ENCODE measurements at places on chromosomes 16 and 17.

- DNase-seq, result peak; percentile 90
Measured at GRCh38 chr17:32491371-32492263, 4.8 kb downstream of the CDK5R1 start.

GRCh38 chr16:56658327-56658875 lies 642 bp downstream of the MT1F start:
- no peak for DNase-seq

DNA sequence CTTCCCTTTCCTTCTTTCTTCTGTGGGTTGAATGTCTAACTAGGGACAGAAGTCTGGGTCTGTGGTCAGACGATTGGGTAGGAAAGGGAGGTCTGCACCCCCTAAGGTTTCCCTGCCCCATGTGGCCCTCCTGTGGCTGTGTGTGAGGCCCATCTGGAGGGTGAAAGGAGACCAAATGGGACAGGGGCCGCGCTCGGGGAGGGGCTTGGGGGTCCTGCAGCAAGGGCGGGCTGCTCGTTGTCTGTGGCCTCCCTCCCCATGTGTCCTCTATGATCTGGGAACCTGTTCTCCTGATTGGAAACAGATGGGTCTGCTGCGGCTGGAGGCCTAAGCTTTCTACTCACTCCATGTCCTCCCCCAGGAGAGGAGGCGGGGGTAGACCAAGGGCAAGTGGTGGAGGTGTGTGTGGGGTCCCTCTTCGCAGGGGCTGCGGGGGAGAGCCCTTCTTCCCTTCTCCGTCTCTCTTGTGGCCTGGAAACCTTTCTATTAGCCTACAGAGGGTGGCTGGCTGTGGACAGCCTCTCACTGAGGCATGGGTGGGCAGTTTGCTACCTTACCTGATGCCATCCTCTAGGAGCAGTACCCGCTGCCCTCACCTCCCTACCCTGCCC lies 18.6 kb downstream of the IGFBP4 start:
- peak; percentile 42 for DNase-seq

DNA sequence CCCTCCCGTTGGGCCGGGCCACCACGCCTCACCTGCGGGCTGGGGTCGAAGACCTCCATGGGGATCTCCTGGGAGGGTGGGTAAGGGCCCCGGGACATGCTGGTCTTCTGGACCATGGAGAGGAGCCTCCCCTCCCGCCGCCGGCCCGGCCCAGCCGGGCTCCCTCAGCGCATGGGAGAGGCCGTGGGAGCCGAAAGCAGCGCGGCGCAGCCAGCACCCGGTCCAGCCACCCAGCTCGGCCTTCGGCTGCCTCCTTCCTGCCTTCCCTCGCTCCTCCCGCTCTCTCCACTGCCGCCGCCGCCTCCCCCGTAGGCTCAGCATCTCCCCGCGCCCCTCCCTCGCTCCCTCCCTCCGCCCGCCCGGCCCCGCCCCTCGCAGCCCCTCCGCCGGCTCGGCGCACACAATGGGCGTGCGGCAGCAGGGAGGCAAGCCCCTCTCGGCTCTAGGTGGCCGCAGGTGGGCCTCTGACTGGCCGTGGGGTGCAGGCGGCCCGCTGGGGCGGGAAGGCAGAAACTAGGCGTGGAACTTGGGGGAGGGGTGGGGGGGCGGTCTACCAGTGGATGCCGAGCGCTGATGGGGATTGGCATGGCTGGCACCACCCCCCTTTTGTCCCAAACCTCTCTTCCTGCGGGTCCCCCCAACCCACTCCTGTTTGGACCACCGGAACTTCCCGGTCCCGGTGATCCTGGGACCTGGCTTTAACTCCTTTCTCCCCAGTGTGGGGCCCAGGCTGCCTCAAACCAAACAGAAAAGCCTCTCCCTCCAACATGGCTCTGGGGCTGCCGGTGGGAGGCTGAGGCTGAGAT lies at the start of gene CACNB1:
Gene CACNB1 (minus strand): TSS at position 290 of the 806 bp plus-strand sequence. CDS start 174 bp downstream, at position 116.
- peak; percentile 89 for DNase-seq

- DNase-seq, result no peak
Measured at GRCh38 chr17:4479340-4479981, 19.2 kb upstream of the SPNS2 start.

GRCh38 chr17:65277576-65277975 lies 140.4 kb downstream of the RGS9 start:
- DNase-seq, result no peak

DNA sequence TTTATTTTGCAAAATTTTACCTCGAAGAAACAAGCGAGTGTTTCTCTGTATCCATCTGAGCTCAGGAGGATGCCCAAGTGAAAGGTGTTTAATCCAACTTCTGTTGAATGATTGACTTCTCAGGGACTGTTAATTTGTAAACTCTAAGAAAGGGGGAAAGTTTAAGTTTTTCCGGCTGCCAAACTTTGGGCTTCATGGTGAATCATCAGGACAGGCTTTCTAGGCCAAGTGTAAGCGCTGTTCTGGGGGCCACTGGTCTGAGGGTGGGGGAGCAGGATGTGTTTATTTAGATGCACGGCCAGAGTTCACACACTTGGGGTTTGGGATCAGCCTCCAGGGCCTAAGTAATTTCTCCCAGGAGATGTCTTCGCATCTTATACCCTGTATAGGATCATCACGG lies 110.4 kb downstream of the PITPNC1 start:
- DNase-seq, result no peak

- DNase-seq, result no peak
Measured at GRCh38 chr17:44959821-44960531, 8.1 kb downstream of the C1QL1 start.

- no peak for DNase-seq
Measured at GRCh38 chr16:66521951-66522771, 27.8 kb downstream of the TK2 start.

DNA sequence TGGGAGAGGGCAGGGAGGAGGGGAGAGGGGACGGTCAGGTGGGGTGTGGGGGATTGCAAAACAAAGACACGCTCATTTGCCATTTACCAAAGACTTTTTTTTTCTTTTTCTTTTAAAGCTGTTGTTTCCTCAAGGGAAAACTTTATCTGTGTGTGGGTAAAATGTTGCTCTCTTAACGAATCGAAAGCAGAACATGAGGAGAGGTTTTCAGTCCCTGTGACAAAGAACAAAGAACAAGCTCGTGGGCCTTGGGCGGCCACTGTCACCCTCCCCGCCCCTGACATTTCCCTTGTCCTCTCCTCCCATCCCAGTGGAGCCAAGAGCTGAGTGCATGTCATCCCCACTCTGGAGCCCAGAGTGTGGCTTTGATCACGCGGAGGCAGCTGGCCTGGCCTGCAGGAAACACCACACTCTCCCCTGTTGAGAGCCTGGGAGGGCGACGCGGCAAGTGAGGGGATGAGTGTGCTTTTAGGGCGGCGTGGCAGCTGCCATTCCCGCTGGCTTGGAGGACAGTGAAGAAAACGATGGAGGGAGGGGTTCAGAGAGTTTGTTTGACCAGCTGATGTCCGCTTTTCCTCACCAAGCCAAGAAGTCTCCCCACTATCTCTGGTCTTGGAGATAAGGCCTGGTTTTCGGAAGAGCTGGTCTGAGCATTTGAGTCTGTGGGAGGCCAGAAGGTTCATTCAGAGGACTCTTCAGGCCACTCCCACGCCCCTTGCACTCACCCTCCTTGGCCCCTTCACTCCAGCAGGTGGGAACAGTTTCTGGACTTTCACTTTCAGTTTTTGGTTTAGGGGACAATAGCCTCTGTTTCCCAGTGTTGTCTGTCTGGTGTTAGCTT lies 11.4 kb downstream of the CCR7 start:
- DNase-seq, result peak; percentile 15

DNA sequence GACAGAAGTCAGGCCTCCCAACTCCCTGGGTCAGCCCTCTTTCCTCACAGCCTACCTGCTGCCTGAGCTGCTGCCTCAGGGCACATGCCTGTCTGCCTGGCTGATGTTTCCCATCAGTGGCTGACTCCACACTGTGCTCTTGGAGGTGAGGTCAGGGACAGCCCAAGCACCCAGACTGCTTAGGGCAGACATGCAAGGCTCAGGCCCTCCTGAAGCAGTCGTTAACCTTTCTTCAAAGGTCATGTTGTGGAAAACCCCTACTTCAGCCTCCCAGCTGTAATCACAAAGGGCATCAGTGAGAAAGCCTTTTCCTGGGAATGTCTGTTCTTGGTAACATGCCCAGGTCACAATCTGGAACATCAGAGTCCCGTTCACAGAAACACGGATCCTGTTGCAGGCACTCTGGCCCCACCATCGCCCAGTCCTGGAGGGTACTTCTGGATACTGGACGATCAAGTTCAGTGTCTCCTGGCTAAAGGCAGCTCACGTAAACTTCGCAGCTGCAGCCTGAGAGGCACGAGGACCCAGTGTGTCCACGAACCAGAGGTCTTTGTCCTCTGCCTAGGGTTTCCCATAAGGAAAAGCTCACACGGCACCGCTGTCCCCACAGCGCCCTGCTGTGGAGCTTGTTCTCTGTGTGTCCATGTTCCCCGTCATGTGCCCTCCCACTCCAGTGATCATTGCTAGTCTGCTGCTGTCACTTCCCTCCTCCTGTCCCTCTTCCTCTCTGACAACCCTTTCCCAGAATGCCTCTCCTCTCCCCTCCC lies 54.9 kb downstream of the GNAO1 start:
- no peak for DNase-seq

GRCh38 chr17:64653985-64654355 lies 8.1 kb downstream of the SMURF2 start:
- no peak for DNase-seq

- peak; percentile 30 for DNase-seq
Measured at GRCh38 chr16:56269811-56270684, 78.8 kb downstream of the GNAO1 start.

- no peak for DNase-seq
Measured at GRCh38 chr17:9521062-9521461, 54.6 kb downstream of the STX8 start.

- peak; percentile 42 for DNase-seq
Measured at GRCh38 chr17:64707050-64707591, 45.0 kb upstream of the SMURF2 start.

- peak; percentile 59 for DNase-seq
Measured at GRCh38 chr17:78883533-78884131, 19.4 kb downstream of the CEP295NL start.

DNA sequence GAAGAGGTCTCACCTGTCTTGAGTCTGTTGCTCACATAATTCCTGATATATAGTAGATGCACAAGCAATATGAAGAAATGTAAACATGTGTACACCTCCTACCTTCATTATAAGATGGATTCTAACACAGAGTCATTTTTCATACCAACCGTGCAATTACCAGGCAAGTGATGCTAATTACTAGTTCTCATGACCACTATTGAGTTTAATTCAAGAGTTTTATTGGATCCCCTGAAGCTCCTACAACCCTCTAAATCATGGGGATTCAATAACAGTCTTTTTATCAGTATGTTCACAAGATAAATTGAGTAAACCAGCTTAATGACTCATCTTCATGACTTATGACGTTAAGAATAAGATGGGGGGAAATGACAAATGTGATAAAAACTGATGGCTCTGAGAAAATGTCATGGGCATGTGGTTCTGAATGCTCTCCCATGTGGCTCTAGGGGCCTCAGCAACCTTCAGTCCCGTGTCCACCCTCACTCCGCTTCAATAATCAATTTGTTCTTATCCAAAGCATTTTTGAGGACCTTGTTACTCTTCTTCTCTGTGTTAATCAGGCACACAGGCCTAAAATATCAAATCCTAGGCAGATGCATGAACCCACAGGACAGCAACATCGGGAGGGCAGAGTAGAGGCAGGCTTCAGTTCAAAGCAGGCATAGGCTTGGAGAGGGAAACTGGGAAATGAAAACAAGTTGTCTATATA lies 42.8 kb downstream of the PRAC1 start:
- no peak for DNase-seq

- peak; percentile 64 for DNase-seq
Measured at GRCh38 chr17:181245-182049, at the start of gene DOC2B. Gene DOC2B (minus strand): TSS chr17:181650. CDS start chr17:181479, 171 bp downstream.

- no peak for DNase-seq
Measured at GRCh38 chr16:72389791-72390190, 217.8 kb upstream of the PMFBP1 start.

DNA sequence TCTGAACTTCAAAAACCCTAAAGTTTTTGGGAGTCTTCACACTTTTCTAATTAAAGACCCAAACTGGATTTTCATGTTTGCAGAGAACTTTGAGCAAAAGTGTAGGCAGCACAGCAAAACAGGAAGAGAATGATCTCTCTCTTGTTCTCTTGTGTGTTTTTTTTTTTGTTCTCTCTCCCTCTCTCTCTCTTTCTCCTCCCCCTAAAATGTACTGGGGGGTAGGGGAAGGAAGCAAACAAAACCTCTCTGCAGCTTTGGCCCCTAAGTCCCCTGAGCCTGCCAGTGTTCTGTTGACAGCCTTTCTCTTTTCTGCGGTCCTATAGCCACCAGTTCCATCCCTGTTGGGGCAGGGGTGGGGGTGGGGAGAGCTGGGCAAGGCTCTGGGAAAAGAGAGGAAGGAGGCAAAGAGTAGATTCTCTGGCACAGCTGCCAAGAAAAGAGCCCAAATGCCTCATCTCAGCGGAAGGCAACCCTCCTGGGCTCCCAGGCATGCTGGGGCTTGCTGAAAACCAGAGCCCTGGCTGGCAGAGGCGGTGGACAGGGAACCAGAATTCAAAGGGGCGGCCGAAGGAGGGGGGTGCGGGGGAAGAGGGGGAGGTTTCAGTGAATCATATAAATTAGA lies 295.3 kb downstream of the SOX9 start:
- DNase-seq, result no peak

DNA sequence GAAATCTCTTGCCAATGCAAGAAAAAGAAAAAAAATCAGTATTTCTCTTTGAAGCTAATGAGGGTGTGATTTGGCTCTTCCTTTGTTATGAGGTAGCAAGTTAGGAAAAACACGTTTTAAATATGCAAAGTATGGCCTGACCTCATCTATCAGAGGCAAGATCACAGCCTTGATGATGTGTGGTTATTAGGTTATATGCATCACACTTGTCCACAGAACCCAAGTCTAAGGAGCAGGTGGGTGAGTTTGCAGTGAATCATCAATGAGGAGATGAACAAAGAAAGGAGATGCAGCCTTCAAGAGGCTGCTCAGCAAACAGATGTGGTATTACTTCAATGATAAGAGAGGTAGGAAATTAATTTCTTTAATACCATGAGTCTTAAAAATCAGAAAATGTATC lies 594.8 kb upstream of the CDH5 start:
- no peak for DNase-seq

DNA sequence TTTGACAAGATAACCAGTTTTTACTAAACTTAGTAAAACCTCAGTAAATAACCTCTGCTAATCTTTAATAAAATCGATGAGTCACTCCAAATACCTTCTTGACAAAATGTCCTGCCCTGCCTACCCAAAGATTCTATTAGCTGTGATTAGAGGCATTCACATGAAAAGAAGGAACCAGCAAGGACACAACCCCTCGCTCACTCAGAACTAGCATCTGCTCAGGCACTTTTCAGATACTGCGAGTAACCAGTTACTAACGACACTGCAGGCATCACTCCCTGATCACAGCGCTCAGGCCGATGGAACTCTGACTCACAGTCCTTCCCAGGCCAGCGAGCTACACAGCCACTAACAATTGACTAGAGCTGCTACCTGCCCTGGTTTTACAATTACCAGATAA lies 24.3 kb downstream of the PELP1 start:
- no peak for DNase-seq
